CD4-positive, alpha-beta memory T cell (primary cell): ENCODE measurements at places on chromosomes 7 and 10. TPM values are rescaled to one million over a fixed set of nuclear protein-coding genes. Genes with fewer than 3 reads are reported as not detected.

GRCh38 chr7:55409482-55410225 lies 44.5 kb downstream of the LANCL2 start:
- H3K36me3 ChIP-seq: no peaks in the 10 kb centered on the region
- H3K4me3 ChIP-seq: no peak overlapping the region
- no peaks in the 10 kb centered on the region for H3K27me3 ChIP-seq
- H3K4me1 ChIP-seq: no peaks in the 10 kb centered on the region
- no peak for DNase-seq
- no peak overlapping the region for H3K27ac ChIP-seq

- H3K4me1 ChIP-seq: no peaks in the 10 kb centered on the region
- DNase-seq: no peak
- peaks cover 4% of the 10 kb centered on the region for H3K27me3 ChIP-seq
- H3K4me3 ChIP-seq: no peak overlapping the region
Measured at GRCh38 chr7:128266883-128267594, 26.0 kb downstream of the LEP start.

- H3K27me3 ChIP-seq: no peaks in the 10 kb centered on the region
- no peak overlapping the region for H3K27ac ChIP-seq
- no peaks in the 10 kb centered on the region for H3K4me1 ChIP-seq
- no peak overlapping the region for H3K4me3 ChIP-seq
Measured at GRCh38 chr10:94630017-94630688, 53.4 kb upstream of the CYP2C18 start.

- H3K4me1 ChIP-seq: peaks cover 13% of the 10 kb centered on the region
- no peak overlapping the region for H3K4me3 ChIP-seq
- H3K27me3 ChIP-seq: no peaks in the 10 kb centered on the region
- no peaks in the 10 kb centered on the region for H3K36me3 ChIP-seq
- DNase-seq: no peak
- H3K27ac ChIP-seq: no peak overlapping the region
Measured at GRCh38 chr7:112263519-112263918, 57.0 kb downstream of the ZNF277 start.

Gene AKR1C4
- total RNA-seq: not detected

GRCh38 chr7:150738092-150738491 lies 874 bp downstream of the GIMAP5 start:
- no peaks in the 10 kb centered on the region for H3K27me3 ChIP-seq
- DNase-seq: no peak
- peaks cover 33% of the 10 kb centered on the region for H3K36me3 ChIP-seq
- peaks cover 64% of the 10 kb centered on the region for H3K4me1 ChIP-seq
- H3K4me3 ChIP-seq: peak overlapping the region; percentile 82
- peak overlapping the region; percentile 83 for H3K27ac ChIP-seq
